ENCODE measurements at places on chromosomes 3 and 15.

- no peak for DNase-seq
Observed at GRCh38 chr15:68525815-68526214, 53.0 kb upstream of the CORO2B start.

GRCh38 chr15:60392601-60392985, 5.2 kb downstream of the ANXA2 start:
- DNase-seq = no peak

- DNase-seq = no peak
Observed at GRCh38 chr15:87572381-87572910, 684.1 kb downstream of the NTRK3 start.

GRCh38 chr3:186221760-186222378, 113.0 kb upstream of the ETV5 start:
- DNase-seq = no peak

DNA sequence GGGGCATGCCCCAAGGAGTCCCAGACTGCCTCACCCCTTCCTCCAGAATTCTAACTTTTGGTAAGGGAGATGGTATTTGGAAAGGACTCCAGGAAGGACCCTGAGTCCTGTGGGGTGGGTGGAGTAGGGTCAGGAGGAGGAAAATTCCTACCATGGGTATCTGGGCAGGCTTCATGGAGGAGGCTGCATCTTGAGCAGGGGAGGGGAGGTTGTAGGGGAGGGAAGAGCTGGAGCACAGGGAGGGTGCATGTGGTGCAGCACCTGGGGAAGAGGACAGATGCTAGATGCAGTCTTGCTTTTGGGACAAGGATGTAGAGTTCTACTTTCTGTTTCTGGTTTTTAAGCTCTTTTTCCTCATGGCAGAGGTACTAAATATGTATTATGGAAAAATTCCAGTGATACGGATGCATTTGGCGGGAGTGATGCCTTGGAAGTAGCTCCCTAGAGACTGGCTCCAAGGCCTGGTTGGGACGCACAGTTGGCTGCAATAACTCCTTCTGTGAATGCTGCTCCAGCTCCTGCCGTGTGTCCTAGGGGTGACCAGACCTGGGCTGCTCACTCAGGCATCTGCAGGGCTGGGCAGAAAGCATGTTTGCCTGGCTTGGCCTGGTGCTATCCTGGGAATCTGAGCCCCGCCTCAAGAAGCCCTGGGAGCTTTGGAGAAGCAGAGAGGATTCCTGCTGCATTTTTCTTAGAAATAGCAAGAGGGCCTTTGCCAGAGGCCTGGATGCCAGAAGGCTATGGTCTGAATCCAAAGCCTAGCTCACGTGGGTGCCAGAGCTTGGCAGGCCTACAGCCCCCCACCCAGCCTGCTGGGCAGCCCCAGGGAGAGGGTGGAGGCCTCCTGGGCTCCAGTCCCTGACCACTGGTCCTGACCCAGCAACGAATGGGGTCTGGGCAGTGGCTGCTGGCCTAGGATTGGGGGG, 10.1 kb downstream of the SEMA3F start:
- no peak for DNase-seq

DNA sequence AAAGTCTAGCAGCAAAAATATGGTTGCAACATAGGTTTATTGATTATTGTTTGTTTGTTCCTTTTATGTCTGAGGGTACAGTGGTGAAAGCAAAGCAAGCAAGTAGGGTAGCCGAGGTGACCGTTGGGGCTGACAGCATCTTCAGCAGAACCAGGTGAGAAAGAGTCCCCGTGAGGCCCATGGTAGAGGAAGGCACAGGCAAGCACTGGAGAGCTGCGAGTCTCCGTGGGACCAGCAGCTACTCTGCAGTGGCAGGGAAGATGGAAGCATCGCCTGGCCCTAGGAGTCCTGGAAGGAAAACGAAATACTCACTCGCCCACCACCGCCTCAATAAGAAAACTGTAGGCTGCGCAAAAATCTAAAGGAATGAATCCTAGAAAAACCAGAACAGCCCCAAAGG, 25.3 kb upstream of the GABRA5 start:
- DNase-seq = no peak
